ENCODE measurements at places on chromosomes 3 and 15.

GRCh38 chr3:74287557-74287956 is 326.9 kb downstream of the CNTN3 start:
- no peak for DNase-seq

DNA sequence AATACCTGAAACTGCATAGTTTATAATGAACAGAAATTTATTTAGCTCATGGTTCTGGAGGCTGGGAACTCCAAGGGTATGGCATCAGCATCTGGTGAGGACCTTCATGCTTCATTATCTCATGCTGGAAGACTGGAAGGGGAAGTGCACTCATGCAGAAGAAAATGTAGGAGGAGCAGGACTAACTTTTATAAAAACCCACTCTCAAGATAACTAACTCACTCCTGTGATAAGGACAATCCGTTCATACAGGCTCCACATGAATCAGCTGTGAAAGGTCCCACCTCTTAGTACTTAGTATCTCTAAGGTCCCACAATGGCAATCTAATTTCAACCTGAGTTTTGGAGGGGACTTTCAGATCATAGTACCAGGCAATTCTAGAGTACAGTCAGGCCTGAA is 33.6 kb upstream of the APH1B start:
- no peak for DNase-seq

DNA sequence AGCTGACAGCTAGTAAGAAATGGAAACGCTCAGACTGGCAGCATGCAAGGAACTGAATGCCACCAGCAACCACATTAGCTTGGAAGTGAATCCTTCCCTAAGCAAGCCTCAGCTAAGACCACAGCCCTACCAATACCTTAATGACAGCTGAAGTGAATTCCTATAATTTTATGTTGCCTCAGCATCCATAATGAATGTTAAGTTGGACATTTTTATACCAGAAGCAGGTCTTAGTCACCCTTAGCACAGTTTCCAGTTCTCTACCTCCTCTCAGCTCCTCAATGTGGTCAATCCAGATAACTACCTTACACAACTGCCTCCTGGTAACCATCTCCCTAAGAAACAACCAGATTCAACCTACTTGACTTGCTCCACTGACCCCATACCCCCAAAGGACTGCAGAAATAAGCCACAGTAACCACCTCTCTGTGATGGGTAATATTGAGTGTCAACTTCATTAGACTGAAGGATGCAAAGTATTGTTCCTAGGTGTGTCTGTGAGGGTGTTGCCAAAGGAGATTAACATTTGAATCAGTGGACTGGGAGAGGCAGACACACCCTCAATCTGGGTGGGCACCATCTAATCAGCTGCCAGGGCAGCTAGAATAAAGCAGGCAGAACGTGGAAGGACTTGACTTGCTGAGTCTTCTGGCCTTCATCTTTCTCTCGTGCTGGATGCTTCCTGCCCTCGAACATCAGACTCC is 33.5 kb downstream of the NEDD4 start:
- no peak for DNase-seq

GRCh38 chr15:69847625-69848024 is 250.1 kb downstream of the TLE3 start:
- no peak for DNase-seq

GRCh38 chr3:54968546-54969172 is 40.8 kb upstream of the LRTM1 start:
- no peak for DNase-seq

DNA sequence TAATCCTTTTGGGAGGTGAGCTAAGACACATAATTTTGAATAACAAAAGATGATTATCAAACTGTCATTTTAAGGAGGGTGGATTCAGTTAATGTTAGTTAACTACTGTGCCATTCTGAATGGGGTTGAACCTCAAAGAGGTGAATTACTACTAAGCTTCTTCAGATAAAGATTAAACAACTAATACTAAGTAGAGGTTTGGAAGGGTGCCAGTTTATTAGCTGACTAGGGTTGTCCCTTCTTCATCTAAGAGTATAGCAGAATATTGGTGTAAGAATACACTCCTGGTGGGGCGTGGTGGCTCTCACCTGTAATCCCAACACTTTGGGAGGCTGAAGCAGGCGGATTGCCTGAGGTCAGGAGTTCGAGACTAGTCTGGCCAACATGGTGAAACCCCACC is 123.1 kb upstream of the LRRFIP2 start:
- no peak for DNase-seq

DNA sequence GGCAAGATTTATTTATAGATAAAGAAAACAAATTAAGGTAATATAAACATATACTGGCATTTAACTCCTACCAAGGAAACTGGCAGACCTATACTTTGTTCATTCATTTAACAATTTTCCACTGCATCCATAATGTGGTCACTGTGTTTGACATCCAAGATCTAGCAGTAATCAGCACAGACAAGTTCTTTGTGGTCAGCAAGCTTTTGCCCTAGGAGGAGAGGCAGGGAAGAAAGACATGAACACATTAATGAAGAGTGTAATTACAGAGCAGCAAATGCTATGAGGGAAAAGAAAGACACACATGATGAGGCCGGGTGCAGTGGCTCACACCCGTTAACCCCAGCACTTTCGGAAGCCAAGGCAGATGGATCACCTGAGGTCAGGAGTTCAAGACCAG is 34.4 kb downstream of the SUCLG2 start:
- no peak for DNase-seq

DNA sequence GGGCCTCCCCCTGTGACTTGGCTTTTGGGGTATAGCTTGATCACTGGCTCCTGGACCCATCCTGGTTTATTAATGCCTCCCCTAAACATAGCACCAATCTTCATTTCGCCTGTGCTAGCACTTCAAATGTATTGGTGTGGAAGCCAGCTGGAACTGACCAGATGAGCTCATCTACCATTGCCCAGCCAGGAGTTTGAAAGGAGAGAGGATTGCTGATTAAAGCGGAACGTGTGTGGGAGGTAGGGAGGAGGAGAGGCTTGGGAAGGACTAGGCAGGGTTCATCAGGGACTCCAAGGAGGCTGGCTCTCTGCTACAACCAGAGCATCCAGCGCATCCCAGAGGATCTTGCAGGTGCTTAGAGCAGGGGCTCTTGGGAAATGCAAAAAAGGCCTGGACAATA is 34.4 kb upstream of the TLE3 start:
- no peak for DNase-seq

- no peak for DNase-seq
Measured at GRCh38 chr3:9185701-9186100, 63.7 kb downstream of the SRGAP3 start.

GRCh38 chr3:37136067-37136466 is 38.3 kb downstream of the LRRFIP2 start:
- no peak for DNase-seq
